Activated CD8-positive, alpha-beta memory T cell treated with anti-CD3 and anti-CD28 coated beads, Interleukin-2, amount 10 ng/mL, durations not matched to agents 7 days and 5 days (primary cell): ENCODE measurements at places on chromosomes 6 and 20. TPM values are rescaled to one million over a fixed set of nuclear protein-coding genes. Genes with fewer than 3 reads are reported as not detected.

RHAG gene
- not detected for total RNA-seq

HLA-DQA2 gene
- 11.6 TPM for total RNA-seq

TGM3 gene
- total RNA-seq, result not detected

CGA gene
- total RNA-seq, result not detected

- no peak for DNase-seq
Measured at GRCh38 chr6:63440057-63440456, 120.3 kb upstream of the LGSN start.

GRCh38 chr20:1912053-1912452 is 16.8 kb downstream of the SIRPA start:
- DNase-seq, result no peak

- DNase-seq, result no peak
Measured at GRCh38 chr6:122416825-122417224, 17.4 kb downstream of the HSF2 start.

DNA sequence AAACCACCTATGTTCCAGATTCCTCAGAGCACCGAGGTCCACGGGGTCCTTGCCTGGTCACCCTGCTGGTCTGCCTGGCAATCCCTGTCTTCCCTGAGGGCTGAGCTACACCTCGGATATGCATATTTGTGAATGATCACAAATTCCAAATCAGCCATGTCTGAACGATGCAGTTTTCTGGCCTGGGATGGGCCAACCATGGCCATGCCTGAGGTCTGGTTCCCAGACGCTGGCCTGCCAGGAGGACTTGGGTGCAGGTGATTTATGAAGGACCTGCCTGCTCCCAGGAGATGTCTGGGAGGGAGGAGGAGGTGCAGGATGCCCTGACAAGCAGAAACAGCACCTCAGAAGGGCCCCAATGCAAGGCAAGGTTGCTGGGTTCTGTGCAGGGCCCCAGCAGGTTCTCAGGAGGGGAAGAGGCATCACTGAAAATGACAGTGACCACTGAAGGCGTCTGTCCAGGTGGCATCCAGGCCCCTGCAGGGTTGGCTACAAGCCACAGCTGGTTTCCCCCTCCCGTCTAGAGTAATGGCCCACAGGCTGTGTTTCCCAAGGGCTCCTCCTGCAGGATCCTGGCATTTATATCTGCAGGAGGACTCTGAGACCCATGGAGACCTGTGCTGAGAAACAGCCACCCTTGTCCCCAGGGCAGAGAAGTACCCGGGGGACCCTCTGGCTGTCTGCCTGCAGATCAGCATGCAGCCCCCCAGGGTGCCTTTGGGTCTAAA is 205.3 kb downstream of the TAF4 start:
- no peak for DNase-seq

DNA sequence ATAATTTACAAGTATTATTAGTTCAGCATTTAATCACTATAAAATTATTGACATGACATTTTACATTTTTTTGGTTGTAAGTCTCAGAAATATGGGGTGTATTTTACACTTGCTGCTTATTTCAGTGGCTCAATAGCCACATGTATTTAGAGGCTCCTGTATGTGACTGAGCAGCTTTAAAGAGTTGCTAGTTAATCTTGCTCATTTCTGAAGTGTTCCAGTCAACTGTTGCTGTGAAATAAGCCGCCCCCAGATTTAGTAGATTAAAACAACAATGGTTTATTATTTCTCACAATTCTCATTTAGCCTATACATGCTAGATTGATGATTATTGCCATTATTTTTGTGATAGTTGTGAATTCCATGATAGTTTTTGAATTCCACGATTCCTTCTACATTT is 23.0 kb downstream of the CD109 start:
- no peak for DNase-seq

GRCh38 chr6:151379933-151380847 is 11.2 kb downstream of the ZBTB2 start:
- peak; percentile 65 for DNase-seq

DNA sequence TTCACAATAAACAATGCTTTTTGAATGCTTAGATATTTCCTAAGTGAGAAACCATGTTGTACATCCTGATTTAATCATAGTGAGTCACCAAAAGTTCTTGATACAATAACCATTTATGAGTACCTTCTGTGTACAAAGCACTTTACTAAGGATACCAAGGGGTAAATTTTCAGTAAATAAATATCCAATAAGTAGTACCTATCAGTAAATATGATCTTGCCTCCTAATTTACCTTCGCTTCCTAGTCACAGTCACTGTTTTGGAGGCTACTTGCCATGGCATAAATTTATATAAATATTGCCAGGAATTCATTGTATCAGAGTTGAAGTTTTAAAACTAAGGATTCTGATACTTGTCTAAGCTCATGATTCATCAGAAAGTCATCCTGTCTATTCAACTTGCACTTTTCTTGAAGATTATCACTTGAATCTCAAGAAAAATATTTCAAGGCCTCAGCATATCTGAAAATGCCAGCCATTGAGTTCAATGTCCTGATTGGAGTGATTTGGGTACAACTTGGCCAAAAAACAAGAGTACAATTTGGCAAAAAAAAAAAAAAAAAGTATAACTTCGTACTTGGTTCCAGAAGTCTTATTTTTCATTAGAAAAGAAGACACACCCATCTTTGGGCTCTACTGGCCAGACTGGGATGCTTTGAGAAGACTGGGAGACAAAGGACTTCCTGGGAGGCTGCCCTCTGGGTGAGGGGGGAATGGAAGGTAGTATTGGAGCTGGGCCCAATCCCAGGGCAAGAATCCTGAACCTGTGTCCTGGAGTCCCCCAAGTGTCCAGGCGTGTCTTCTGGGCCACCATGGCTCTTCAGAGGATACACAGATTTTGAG is 32.8 kb downstream of the RAB22A start:
- DNase-seq, result no peak

MAK gene
- 0.82 TPM for total RNA-seq

GRCh38 chr6:136408204-136408603 is 118.6 kb upstream of the BCLAF1 start:
- DNase-seq, result no peak

DDO gene
- not detected for total RNA-seq

NKAIN4 gene
- not detected for total RNA-seq

DNA sequence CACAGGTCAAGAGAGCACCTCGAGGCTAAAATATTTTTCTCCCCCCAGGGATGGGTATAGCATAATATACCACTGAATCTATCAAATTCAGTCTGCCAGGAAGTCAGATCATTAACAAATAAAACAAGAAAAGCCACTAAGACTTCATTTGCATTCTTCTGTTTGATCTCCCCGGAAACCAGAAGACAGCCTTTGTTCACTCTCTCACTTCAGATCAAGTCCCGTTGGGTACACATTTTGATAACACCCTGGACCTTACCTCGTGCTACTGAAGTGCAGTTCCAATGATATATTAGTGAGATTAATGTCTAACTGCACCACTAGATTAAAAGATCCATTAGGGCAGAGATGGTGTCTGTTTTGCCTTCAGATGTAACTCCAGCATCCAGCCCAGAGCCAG is 157.7 kb upstream of the B3GAT2 start:
- DNase-seq, result no peak

DNA sequence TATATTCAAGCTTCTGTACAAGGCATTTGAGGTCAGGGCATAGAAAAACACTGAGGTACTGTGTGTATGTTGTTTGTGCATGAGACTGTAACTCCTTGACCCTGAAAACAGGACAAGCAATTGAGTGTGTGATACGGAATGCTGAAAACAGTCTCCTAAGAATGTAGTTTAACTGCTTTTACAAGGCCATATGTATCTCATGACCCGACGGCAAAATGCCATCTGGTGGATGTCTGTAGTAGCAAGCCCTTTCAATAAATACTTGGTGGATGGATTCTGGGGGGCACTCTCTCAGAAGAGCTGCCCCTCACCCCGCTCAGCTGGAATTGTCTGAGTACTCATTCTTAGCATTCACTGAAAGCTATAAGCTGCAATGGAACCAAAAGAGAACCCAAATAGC is 69.3 kb upstream of the EYS start:
- DNase-seq, result no peak

- DNase-seq, result no peak
Measured at GRCh38 chr6:45423824-45424450, 46.2 kb upstream of the SUPT3H start.

DNA sequence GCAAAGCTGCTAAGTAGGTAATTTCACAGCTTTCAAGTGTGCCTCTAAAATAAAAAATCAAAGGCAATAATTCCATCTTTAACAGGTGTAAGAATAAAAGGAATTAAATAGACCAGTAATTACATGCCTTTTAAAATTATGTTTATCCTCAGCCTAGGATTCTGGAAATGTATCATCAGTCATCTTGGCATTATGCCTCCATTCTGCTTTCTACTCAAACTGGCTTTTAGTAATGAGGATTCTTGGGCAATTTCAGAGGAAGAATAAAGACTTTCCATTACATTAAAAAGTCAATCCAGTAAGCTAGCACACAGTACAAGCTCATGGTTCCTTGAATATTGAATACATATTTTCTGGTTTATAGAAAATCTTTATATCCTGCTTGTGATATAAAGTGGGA is 44.7 kb downstream of the GSTA2 start:
- no peak for DNase-seq

NINL gene
- 2.1 TPM for total RNA-seq

DNA sequence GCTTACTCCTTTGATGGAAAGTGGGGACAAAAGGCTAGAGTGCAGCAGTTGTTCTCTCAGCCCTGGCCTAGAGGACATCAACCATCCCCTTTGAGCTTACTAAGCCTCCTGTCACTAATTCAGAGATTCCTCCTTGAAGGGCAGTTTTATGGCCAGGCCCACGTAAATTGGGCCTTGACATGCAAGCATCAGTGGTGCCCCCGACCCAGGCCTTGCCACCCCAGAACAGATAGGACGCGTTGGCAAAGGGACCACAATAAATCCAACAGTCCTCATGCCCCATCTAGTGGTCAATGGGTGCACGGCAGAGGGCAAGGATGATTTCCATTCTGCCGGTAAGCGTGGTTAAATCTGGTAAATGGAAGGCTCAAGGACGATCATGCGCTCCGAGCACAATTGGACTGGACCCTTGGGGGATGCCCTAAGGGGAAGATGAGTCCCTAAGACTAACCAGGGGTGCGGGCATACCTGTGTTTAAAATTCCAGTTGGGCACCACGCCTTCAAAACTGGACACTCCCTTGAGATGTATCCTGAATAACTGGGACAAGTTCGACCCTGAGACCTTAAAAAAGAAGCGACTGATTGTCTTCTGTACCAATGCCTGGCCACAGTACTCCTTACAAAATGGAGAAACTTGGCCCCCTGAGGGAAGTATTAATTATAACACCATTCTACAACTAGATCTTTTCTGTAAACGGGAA is 32.6 kb downstream of the CEP85L start:
- DNase-seq, result peak; percentile 65

MARCKS gene
- total RNA-seq, result not detected

DNA sequence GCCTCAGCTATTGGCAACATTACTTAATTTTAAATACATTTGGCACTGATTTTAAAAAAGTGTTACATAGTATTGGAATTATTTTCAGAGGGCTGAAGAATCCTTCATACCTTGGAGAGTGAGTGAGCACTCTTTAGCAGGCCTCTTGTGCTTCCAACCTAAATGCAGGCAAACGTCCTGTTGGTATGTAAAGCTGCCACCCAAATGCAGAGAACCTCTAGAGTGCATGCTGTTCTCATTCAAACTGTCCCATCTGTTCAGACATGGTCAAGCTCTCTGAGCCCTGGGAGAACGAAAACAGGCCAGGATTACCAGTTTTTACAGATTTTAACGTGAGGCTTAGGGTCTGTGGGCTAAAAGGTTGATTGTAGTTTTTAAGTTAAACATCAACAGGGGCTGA is 378.0 kb upstream of the FLRT3 start:
- no peak for DNase-seq

- DNase-seq, result no peak
Measured at GRCh38 chr20:4300921-4301320, 285.6 kb upstream of the RNF24 start.

- peak; percentile 65 for DNase-seq
Measured at GRCh38 chr6:157443066-157443800, 62.2 kb downstream of the ZDHHC14 start.

DNA sequence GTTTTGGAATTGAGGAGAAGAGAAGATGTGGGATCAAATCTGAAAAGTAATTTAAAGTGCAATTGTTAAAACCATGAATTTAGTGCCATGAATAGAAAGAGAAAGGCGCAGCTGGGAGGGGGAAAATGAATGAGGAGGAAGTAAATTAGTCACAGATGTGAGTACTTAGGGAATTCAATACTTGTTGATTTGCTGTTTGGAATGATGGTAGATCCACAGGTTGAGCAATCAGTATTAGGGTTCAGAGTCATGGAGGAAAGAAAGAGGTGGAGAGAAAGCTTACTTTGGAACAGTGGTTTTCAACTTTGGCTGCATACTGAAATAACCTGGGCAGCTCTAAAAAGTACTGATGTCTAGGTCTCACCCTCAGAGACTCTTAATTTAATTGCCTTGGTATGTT is 229.7 kb upstream of the ASCC3 start:
- no peak for DNase-seq

SLC17A9 gene
- 26.1 TPM for total RNA-seq

NKAIN2 gene
- not detected for total RNA-seq

NAPB gene
- total RNA-seq, result 23.1 TPM

KCNK5 gene
- 30.8 TPM for total RNA-seq

- DNase-seq, result no peak
Measured at GRCh38 chr6:66277400-66277799, 570.4 kb upstream of the EYS start.

PDYN gene
- total RNA-seq, result not detected

- no peak for DNase-seq
Measured at GRCh38 chr6:135465307-135465706, 32.2 kb downstream of the AHI1 start.

GRCh38 chr20:50999355-50999754 is 23.6 kb downstream of the KCNG1 start:
- no peak for DNase-seq

DNA sequence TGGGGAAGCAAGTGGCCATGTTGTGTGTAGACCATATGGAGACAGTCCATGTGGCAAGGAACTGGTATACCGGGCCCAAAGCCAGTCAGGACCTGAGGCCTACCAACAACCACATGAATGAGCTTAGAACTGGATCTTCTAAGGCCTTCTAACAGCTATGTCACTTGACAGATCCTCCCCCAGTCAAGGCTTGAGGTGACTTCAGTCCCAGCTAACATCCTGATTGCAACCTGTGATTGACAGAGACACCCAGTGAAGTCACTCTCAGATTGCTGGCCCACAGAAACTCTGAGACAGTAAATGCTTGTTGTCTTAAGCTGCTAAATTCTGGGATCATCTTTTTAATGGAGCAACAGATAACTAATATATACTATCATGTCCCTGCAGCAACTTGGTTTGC is 32.9 kb downstream of the AHI1 start:
- no peak for DNase-seq

ADGRB3 gene
- not detected for total RNA-seq

- no peak for DNase-seq
Measured at GRCh38 chr20:40798066-40798465, 109.0 kb upstream of the MAFB start.

HLA-DQB1 gene
- total RNA-seq, result 89.8 TPM

DACT2 gene
- total RNA-seq, result not detected

- no peak for DNase-seq
Measured at GRCh38 chr6:63785006-63785405, 149.4 kb downstream of the PHF3 start.

DNA sequence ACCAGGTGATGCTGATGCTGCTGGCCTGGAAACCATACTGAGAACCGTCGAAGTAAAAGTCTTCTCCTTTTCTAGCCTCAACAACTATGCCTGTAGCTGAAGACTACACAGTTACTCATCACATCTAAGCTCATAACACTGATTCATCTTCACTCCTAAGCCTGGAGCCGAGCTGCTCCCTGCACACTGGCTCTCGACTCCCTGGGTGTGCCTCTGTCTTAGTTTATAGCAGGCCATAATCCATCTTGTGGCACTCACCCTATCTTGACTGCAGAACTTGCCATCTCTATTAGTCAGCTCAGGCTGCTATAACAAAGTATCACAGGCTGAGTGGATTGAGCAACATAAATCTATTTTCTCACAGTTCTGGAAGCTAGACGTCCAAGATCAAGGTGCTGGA is 191.0 kb downstream of the UNC5CL start:
- no peak for DNase-seq
